Stimulated activated CD8-positive, alpha-beta memory T cell treated with anti-CD3 and anti-CD28 coated beads, Interleukin-4, amount 100 ng/mL, for 4 hours (primary cell): ENCODE measurements at places on chromosomes 2 and 18.

DNA sequence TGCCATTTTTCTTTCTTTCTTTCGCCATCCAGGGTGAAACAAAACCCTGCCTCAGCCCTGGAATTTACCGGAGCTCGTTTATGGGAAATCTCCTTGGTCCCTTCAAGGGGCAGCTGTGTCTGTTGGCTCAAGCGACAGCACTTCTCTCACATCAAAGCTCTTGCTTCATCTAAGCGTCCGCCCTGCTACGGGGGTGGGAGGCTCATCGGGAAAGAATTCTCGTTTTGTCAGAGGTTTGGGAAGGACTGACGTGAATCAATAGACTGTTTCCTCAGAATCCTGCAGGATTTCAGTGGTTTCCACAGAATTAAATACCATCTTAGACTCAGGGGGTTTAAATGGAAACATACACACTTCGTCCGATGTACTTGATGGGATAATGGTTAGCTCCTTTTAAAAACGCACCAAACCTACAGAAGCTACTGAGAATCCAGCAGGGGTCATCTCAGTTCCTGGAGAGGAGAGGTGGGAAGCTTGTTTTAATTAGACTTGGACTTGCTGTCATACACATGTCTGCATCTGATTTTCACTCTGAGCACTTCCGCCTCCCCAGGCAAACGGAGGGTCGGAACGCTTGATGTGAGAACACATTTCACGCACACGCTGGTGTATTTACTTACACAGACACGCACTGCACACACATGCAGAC is 91.6 kb downstream of the ASB1 start:
- no peak for DNase-seq

DNA sequence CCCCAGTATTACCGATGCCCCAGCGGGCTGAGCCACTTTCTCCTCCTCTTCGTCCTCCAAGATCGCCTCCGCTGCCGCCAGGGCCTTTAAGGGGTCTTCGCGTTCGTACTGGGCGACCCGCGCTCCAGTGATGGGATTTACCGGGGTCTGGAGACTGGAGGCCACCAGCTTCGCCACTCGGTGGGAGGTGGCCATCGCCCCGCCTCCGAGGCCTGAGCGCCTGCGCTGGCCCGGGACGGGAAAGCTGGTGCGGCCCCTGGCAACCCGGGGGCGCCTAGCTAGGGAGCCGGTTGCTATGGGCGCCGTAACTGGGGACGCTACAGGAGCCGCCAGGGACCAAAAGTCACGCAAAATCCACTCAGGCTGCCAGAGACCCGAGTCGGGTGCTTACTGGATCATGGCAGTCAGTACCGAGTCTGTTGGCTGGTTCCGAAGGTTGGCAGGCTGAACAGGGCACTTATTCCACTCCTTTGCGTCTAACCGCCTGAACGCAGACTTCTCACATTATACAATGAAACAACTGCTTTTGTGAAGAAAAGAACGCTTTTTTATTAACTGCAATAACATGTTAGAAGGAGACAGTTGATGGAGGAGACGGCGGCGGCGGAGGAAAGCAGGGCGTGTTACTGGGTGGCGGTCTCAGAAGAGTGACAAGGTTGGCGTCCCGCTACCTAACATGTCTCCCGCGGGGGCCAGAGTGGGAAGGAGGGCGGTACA is at the start of gene FAM161A:
FAM161A (minus strand) TSS at position 214 of the 717 bp plus-strand sequence; CDS start at position 195, 19 bp downstream.
- DNase-seq = peak; percentile 38

- DNase-seq = no peak
Measured at GRCh38 chr2:165631089-165631488, 161.6 kb downstream of the CSRNP3 start.

- DNase-seq = no peak
Measured at GRCh38 chr2:113806217-113806913, 49.9 kb upstream of the SLC35F5 start.

DNA sequence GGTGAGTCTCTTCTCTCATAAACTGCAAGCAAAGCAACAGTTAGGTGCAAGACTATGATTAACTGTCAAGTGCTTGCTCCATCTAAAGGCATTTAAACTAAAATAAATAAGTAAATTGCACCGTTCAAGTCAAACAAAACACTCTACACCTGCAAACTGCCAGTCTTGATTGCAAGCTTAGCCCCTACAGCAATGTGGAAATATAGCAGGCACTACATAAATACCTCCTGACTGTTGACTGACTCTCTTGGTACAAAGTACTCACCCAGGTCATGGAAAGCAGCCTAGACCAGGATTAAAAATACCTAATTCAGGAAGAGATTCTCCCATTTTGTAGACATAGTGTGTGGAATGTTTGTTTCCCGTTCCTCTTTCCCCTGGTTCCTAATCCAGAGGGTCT is 176.6 kb upstream of the KLHL29 start:
- no peak for DNase-seq

GRCh38 chr2:226450141-226450540 is 349.5 kb downstream of the IRS1 start:
- DNase-seq = no peak

- no peak for DNase-seq
Measured at GRCh38 chr2:191470306-191470705, 207.6 kb upstream of the NABP1 start.

GRCh38 chr2:88247531-88247930 is 77.4 kb downstream of the THNSL2 start:
- DNase-seq = no peak
